Fibroblast of the conjunctiva (primary cell): ENCODE measurements at places on chromosomes 12 and 14.

- peak; percentile 13 for DNase-seq
These were observed 108.5 kb downstream of the SLC38A1 start for GRCh38 chr12:46160101-46160980.

- DNase-seq = no peak
These were observed 39.1 kb upstream of the PPFIA2 start for GRCh38 chr12:81798294-81798693.

GRCh38 chr12:1126091-1126490, 135.1 kb downstream of the ERC1 start:
- no peak for DNase-seq

DNA sequence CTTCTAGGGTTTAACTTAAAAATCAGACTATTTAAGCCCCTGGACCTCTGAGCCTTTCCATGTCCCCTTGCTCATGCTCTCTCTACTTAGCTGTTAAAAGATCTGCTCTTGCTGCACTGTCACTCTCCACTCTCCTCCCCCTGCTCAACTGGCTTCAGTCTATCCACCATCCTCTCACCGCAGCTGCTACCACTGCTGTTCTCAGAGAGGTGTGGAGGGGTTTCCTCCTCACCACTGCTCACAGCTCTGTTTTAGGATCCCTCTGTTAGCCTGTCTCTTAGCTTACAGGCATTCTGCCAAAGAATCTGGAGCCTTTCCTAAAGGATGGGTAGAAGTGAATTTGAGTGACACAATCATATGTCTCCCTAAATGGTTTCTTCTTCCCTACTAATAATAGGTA, 43.7 kb upstream of the ATP2B1 start:
- DNase-seq = no peak

- DNase-seq = no peak
These were observed 15.2 kb downstream of the SCNN1A start for GRCh38 chr12:6360080-6360571.

GRCh38 chr14:92280554-92281262, 42.3 kb upstream of the SLC24A4 start:
- DNase-seq = no peak

- DNase-seq = no peak
These were observed 32.7 kb downstream of the NOPCHAP1 start for GRCh38 chr12:105018776-105019175.

DNA sequence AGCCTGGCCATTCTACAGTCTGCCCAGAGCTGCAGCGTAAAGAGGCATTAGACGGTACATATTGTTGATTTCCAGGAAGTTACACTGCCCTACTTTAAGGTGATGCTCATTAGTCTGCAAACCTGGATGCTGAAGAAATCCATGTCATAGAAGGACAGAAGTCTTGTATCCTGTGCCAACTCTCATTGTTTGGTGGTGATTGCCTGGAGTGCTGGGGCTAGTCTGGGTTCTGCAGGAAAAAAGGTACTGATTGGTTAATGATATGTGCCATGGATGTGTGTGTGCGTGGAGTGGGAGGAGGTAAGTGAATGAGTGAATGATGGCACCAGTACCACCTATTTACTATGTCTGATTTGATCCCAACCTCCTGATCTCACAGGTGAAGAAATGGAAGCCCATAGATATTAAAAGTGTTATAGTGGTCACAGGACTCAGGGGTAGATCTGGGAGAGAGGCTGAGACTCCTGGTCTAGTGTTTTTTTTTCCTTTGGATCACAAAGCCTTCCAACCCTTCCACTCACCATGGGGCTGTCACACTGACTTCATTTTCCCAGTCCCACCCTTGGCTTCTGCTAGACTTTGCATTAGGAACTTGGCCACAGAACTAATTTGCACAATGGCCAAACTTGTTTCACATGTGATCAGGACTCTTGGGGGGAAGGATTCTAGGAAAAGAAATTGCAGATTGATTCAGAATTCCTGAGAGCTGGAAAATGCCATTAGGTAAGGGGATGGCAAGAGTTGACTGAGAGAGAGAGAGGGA, 96.1 kb downstream of the TMX1 start:
- no peak for DNase-seq

GRCh38 chr12:105104762-105105161, 2.8 kb upstream of the WASHC4 start:
- DNase-seq = no peak

DNA sequence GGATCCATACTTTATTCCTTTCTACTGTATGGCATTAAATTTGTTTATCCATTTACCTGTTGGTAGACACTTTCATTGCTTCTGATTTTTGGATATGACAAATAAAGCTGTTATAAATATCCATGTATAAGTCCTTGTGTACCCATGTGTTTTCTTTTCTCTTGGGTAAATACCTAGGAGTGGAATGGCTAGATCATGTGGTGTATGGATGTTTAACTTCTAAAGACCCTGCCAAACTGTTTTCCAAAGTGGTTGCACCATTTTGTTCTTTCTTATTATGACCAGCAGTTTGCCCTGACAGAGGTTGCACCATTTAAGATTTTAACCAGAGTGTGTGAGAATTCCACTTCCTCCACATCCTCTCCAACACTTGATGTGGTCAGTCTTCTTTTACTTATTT, 6.0 kb upstream of the DAZAP2 start:
- no peak for DNase-seq

DNA sequence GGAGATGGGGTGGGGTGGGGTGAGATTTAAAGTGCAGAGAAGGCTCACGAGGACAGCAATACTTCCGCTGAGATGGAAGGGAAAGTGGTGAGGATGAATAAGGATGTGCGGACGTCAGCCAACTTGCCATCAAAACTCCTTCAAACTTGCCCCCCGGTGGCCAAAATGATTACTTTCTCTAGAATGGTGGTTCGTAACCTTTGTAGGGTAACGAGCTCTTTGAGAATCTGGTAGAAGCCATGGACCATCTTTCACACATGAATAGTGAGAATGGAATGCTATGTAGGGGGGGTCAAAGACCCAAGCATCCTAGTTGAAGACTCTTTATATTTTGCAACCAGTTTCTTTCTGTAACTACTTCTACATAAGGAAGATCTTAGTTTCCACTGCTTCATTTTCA, 245.9 kb upstream of the DDHD1 start:
- DNase-seq = peak; percentile 17

- no peak for DNase-seq
These were observed 329.8 kb upstream of the SFSWAP start for GRCh38 chr12:131380965-131381705.

DNA sequence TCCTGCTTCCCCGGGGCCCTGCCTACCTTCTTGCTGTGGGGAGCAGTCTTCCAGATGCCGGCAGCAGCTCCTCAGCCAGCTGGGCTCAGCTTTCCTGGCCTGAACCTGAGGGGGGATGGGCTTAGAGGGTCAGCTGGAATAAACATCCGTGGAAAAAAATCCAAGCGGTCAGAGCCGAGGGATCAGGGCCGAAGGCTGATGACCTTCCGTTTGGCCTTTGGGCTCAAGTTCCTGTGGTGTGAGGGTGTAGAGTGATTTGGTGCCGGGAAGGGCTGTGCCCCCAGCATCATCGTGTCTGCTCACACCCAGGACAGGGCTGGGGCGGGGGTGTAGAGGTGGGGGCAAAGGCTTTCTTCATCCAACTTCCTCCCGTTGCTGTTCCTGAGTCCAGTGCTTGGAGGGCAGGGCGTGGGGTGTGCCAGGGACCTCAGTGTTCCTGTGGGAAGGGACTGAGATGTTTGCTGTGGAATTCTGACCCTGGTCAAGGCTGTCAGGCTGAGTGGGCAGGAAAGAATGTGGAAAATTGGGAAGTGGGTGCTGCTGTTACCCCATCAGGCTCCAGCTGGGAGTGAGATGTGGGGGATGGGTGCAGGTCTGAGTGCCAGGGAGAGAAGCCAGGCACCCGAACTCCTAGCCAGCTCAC, 2.6 kb downstream of the SMIM41 start:
- no peak for DNase-seq

GRCh38 chr14:22508150-22508457, 80.9 kb downstream of the DAD1 start:
- no peak for DNase-seq

- no peak for DNase-seq
These were observed 176.7 kb downstream of the PTPN11 start for GRCh38 chr12:112595410-112595809.

- DNase-seq = no peak
These were observed 143.9 kb upstream of the FUT8 start for GRCh38 chr14:65268594-65268993.

GRCh38 chr12:19239616-19240234, 110.2 kb downstream of the PLEKHA5 start:
- DNase-seq = no peak

- DNase-seq = peak; percentile 74
These were observed 12.2 kb downstream of the AGAP2 start for GRCh38 chr12:57726151-57726883.

DNA sequence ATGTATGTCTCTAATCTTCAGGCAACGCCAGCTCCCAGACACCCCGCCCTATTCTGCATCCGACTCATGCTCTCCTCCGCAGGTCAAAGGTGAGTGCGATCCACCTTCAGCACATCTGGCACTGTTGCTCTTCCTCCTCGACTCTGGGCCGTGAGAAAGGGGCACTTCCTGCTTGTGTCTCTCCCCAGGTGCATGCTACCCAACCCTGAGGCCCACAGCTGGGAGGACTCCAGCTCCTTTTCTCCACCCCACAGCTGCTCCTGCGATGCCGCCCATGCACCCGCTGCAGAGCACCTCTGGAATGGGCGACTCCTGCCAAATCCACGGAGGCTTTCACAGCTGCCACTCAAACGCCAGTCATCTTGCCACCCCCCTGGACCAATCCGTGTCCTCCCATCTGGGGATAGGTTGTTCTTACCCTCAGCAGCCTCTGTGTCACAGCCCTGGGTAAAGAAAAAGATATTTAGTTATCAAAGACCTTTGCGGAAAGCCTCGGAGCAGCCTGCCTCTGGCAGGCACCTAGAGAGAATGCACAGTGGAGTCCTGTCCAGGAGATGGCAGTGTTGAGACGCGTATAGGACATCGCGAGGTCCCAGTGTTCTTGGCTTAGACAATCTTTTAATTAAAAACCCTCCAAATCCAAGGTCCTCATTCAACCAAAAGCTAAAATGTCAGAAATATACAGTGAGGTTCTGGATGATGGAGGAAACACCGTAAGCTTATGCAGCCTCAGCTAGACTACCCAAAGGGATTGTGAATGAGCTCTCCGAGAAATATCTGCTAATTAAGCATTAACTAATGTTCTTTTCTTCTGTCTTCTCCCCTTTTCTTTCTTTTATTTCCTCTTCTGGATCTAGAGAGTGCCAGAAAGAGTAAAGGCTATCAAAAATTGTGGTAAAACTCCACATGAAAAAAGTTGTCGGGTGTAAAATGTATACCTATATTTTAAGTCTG, 54.3 kb downstream of the MYRFL start:
- peak; percentile 56 for DNase-seq

DNA sequence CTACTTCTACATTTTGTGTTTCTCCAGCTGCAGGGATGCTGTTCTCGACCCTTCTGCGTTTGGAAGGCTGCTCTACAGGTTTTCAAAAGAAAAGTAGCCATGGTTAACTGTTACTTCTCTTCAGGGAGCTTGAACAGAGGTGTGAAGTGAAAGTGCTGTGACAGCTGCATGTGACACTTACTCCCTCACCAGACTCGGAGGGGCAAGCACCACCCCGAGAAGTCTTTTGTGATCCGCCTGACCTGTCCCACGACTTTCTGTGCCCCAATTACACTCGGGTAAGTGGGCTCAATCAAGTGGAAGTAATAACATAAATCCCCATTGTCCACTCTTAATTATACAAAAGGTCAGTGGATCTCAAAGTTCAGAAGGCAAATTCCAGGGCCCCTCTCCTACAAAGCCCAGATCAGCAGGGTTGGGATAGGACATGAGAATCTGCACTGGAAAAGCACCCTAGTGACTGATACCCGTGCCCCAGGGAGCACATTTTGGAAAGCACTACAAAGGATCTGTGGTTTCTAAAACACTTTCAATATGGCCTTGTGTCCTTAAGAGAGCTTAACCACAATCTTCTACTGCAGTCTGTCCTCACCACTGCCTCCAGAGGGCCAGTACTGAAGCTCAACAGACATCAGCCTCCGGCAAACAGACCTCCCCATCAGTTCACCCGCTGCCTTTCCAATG, 11.5 kb downstream of the FICD start:
- DNase-seq = no peak

DNA sequence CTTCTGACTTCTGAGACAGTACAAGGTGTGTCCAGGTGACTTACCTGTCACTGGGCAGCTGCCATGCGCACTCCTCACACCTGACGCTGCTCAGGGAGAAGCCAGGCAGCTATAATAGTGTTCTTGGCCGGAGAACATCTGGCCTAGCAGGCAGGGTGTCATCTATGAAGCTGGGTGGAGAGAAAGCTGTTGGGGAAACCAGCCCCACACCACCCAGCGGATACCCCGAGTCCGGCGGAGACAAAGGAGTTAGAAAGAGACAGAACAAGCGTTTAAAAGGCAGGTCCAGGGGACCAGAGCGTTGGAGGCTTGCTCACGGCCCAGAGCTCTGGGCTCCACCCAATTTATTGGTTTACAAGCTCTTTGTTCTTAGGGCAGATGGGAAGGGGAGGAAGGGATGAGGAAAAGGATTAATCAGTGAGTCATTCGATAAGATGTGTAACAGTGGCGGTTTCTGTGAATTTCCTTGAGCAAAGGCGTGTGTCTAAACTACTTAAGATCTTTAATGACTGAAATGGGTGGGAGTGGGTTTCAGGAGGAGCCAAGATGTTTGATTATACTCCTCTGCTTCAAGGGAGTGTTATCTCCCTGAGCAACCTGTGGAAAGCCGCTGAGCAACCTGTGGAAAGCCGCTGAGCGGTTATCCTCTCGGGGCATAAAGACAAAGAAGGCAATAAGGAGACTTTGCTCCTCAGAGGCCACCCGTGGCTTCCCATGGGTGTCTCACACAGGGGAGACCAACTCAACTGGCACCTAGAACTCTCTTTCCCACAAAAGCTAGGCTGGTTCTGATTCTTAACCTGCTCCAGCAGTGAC, at the start of gene GALNT8:
Gene GALNT8 (plus strand): TSS at position 580 of the 816 bp plus-strand sequence. CDS start 278 bp downstream, outside the sequence.
- no peak for DNase-seq

DNA sequence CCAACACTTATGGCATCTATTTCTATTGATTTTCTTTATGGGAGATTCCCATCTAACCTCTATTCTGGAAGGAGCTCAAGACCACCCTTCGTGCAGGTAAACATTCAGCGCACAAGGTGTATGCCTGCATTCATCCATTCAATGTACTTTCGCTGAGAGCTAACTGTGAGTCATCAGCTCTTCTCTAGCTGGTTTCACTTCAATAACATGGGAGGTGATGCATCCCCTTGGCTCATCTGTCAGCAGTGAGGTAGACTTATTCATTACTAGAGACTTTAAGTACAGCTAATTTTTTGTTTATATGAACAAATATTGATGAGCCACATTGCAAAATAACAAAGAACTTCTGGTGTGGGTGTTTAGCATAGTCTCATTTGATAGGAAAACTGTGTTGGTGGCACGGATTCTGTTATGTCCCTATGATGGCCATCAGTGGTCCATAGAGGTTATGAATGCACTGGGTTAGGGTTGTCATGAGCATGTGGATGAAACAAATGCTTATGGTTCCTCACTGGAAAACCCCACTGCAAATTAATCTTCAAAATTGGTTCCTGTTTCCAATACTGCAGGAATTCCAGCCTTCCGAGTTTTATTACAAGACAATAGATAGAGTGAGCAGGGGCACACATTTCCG, 1151.0 kb downstream of the BCL11B start:
- no peak for DNase-seq

DNA sequence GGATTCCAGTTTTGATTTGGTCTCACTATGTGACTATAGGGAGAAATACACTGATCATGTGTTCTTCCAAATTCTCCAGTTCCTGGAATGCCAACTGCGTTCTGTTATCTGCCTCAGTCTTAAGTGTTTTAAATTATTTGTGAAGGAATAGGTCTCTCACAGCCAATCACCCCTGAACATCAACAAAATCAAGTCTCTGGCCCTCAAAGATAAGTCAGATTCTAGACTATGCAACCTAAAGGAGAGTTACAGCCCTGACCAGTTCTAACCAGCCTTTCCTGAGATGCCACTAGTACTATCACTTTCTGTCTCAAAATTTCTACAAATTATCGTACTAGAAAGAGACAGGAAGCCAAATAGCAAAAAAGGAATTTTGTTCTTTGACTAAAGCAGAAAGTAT, 22.3 kb downstream of the ZFC3H1 start:
- DNase-seq = no peak
